Hematopoietic multipotent progenitor cell (in vitro differentiated cells): ENCODE measurements at places on chromosomes 2 and 18.

DNA sequence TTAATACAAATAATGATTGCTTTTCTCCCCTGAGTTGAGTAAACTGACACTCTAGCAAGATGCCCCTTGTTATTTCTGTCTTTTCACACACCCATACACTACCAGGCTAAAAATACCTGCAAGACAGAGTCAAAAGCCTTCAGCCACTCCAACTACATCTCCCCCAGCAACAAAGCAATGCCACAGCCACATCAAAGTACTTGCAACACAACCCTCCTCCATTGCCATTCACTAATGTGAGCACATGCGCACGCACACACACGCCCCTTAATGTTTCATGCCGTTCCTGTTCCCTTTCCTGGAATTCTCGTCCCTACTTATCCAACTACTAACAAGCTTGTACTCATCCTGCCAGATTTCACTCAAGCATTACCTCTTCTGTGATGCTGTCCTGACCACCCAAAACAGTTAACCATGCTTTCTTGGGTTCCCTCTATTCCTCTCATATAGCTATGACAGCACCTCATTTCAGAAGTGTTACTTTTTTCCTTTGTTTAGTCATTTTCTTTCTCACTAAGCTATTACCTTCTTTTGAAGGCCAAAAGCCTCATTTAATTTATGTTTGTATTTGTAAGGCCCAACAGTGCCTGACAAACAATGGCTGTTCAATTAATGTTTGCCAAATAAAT is 29.6 kb downstream of the SLC25A12 start:
- no peak for DNase-seq

DNA sequence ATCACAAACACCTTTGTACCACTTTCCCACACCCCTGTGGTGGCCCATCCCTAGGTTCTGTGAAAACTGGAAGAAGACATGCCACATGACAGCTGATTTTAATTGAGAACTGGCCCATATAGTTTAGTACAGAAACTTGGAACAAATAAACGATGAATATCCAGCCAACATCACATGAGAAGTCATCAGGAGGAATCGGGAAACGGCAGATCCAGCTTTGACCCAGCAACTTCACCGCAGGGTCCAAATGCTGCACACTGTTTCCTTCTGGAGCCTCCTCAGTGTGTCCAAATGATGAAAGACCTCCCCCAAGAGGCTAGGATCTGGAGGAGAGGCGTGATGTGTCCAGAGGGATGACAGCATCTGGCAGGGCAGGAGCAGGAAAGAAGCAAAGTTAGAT is 75.5 kb downstream of the COPS8 start:
- no peak for DNase-seq

- no peak for DNase-seq
Observed at GRCh38 chr18:28007841-28008240, 169.1 kb downstream of the CDH2 start.

GRCh38 chr2:207352978-207353671 is 176.6 kb upstream of the CREB1 start:
- DNase-seq, result peak; percentile 24

- DNase-seq, result no peak
Observed at GRCh38 chr18:21703241-21703820, 1.2 kb downstream of the ABHD3 start.

DNA sequence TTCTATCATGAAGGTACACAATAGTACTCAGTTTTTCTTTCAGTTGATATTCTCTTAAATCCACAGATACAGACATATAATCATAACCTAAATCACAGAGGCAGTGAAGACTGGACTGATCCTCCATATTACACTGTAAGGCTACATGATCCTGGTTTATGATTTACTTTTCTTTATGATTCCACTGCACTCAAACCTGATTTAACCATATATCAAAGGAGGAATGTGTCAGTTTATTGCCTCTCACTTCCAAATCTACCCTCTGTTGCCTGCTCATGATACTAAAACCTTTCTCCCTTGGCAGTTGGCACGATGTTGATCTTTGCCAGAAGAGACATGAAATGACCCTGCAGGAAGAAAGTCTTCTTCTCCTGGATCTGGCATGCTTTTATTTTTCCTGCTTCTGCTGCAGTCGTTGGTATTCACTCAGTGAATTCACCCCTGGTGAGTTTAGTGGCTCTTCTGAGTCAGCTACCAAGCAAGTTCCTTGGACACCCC is 426.4 kb downstream of the MBD2 start:
- no peak for DNase-seq

GRCh38 chr2:162297925-162298552 is 20.4 kb downstream of the IFIH1 start:
- DNase-seq, result peak; percentile 65

DNA sequence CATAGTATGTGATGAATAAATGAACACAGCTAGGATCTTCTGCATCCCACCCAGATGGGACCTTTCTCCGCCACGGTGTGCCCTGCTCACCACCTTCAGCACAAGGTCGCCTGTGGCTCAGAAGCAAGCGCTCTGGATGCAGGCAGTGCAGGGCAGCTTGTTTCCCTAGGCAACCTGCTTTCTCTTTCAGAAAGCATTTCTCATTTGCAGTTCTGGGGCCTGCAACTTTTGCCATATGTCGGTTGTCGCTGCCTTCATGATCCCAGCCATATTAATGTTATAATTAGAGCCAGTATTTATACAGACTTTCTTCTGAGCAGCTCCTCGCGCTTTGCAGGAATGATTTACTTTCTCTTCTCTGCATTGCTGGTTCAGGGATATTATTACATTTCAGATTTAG is 692.8 kb downstream of the RNF144A start:
- DNase-seq, result no peak

GRCh38 chr2:96342085-96342484 is 6.5 kb downstream of the NCAPH start:
- DNase-seq, result no peak

DNA sequence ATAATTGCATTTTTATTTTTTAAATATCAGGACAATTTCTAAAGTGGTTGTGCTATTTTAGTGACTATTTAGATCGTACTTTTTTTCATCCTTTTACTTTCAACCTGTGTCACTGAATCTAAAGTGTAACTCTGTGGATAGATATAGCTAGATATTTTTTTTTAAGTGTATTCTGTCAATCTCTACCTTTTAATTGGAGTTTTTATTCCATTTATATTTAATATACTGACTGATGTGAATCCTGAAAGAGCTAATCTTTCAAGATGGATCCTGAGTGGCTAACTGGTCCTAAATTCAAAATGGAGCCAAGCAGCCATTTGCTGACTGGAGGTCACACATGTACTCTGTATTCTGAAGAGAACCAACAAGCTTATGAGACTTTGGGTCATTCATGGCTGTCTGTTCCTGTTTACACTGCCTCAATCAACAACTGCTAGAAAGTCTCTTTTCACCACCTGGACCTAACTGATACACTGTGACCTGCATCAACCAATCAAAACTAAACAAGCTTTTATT is 4.6 kb upstream of the PSMD14 start:
- DNase-seq, result no peak

DNA sequence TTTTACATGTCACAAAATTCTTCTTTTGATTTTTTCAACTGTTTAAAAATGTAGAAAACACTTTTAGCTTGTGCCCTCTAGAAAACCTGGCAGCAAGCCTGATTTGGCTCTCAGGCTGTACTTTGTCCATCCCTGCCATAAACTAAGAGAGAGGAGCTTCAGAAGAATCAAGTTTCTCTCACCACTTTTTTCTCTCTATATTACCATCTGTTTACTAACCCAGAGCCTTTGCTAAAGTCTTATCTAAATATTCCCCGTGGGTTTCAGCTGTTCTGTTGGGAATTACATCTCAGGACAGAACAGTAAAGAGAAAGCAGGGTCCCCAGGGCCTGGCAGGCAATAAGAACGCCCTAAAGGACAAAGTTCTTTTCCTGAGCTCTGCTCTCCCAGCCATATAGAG is 409.1 kb upstream of the CRIM1 start:
- DNase-seq, result no peak

DNA sequence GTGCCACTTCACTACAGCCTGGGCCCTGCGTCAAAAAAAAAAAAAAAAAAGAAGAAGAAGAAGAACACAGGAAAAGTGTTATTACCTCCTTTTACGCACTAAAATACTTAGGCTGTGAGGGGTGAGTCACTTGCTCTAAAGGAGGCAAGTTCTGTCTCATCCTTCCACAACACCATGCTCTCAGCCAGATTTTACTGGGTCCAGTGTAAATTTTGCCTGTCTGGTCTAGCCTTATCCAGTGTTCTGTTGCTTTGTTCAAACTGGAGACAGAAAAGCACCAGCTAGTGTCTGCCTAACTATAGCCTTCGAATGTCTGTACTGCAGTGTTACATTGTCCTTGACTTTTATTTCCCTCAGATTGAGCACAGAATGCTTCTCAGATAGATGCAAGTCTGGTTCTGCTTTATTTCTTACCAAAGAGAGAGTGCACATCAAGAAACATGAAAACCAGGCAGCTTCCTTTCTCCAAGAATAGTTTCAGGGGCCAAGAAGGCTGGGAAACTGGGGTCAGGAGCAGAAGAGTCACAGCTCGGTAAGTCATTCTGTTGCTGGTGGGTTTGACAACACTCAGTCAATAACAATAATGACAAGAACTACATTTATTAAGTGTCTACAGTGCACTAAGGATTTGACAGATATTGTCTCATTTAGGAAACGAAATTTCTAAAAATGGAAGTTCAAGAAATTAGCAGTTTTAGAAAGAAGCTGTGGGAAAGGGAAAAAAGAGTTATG is 3.1 kb upstream of the MSGN1 start:
- DNase-seq, result no peak
